ENCODE measurements at places on chromosomes 1 and 21.

DNA sequence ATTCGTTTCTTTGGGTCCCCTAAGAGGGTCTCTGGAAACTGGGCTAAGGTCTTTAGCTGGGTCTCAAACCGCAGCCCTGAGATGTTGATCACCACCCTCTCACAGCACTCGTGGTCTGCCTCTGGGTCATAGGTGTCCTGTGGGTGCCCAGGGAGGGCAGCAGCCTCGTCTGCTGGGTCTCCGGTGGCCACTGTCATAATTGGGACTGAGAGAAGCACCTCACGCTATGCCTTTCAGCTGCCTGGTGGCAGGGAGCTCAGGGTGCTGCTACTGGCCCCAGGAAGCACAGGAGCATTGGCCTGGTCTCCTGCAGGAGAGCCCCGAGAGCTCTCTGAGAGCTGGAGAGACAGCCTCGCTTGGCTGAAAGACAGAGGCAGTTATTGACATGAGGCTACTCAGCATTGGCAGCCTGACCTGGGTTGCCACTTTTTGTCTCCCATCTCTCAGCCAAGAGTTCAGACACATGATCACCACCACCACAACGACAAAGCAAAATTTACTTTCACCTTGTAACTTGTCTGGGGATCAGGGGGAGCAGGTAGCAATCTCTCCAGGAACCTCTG lies 1.5 kb downstream of the KCNA2 start:
- no peak for DNase-seq

GRCh38 chr21:42513985-42514882 lies 582 bp downstream of the SLC37A1 start:
- peak; percentile 48 for DNase-seq

DNA sequence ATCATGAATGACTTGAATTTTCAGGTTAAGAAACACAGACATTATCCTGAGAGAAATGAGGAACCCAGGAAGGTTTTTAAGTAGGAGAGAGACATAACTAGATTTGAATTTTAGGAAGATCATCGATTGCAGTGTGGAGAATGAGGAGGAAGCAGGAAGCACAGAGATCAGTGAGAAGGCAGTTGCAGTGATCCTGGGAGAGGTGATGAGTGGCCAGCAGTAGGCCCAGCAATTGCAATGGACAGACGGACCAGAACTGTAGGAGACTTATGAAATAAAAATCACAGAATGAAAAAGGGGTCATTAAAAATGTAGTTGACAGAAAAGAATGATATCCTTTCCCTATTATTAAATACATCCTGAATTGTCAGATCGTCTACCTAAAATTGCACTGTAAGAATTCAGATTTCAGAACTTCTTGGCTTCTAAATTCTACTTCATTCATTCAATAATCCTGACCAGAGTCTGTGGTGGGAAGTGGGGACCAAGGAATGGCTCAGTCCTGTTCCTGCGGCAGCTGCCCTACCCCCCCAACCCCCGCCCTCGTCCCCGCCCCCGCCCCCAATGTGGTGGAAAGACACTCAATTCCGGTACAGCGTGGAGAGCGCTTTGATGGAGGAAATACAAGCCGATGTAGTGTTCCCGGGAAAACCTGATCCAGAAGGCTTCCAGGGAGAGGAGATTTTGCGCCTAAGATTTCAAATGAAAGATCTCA lies 35.1 kb downstream of the SLC2A1 start:
- no peak for DNase-seq

DNA sequence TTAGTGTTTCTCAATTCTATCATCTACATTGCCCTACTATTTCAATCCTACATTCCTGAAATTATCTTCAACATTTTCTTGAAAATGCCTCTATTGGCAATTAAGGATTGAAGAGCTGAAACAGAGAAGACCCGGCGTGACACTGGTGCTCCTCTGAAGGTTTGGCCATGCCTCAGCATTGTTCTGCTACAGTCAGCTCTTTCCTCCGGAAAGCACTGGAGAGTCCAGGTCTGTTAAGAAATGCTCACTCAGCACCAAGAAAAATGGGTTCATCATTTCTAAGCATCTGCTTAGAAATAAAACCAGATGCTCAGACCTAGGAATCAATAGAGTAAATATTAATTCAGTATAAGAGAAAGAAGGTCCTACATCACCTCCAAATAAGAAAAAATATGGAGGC lies 58.8 kb downstream of the WARS2 start:
- DNase-seq: no peak

GRCh38 chr1:211726467-211726995 lies 51.1 kb upstream of the NEK2 start:
- no peak for DNase-seq

- DNase-seq: no peak
Observed at GRCh38 chr1:159913451-159914192, 11.7 kb downstream of the TAGLN2 start.

DNA sequence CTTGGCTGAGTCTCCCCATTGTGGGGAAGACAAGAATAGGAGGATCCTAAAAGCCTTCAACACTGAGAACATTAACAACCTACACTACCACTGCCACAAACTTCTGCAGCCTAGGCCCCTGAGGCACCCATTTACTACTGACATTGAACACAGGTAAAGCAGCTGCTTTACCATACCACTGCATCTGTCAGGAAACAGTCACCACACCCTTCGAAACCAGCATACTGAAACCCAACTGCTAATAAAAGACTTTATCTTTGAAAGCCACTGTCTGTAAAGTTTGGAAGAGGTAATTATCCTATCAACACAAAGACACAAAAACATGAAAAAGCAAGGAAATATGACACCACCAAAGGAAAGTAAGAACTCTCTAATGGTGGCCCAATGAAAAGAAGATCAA lies 7.4 kb downstream of the IFNAR1 start:
- DNase-seq: no peak

GRCh38 chr1:155223047-155223446 lies 14.6 kb downstream of the MTX1 start:
- no peak for DNase-seq

GRCh38 chr1:996851-997712 lies 2.8 kb downstream of the HES4 start:
- no peak for DNase-seq

DNA sequence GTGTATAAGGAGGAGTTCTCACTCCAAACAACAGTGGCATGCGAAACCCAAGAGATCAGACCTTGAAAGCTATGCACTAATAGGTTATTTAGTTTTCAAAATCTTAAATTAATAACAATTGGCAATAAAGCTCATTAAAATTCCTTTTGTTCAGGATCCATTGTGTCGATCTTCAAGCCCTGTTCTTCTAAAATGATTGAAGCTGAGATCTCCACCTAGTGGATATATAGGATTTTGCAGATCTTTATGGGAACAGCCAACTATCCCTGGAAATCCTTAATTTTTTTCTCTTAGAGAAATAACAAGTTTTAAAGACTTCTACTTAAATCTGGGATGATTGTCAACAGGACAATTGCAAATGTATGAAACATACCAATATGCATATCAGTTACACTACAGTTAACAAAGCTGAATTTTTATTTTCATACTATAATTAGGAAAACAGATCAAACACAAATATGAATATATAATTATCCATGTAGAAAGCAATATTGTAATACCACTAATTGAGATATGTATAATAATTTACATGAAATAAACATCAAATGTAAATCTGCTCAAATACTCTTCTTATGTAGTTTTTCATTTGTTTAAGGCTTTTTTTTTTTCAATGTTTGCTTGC lies 43.3 kb downstream of the LRRC53 start:
- no peak for DNase-seq

DNA sequence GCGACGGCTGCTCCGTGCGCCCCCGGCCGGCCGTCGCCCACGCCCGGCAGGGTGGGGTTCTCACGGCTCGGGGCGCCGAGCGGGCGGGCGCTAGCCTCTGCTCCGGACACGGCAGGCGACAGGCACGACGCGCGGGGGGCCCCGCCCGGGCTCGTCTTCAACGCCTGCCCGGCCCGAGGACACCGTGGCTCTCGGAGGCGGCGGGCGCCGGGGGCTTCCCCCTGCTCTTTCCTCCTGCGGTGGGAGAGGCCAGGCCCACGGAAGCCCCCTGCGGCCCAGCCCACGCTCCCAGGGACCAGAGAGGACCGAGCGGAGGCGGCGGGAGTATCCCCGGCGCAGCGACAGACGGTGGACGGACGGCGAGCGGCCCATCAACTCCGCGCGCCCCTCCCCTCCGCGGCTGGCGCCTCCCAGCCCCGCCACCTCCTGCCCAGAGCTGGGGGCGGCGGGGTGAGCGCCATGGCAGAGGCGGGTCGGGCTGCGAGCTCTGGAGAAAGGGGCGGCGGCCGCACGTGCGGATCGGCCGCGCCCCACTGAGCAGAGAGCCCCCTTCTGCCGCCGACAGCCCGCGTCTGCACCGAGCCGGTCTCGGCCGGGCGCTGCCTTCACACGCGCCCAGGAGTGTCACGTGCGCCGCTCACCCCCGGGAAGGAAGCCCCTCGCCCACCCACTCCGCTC lies at the start of the genes SHE and TDRD10:
TSS of gene SHE (minus strand) at position 347 of the 678 bp plus-strand sequence. CDS start 386 bp downstream, outside the sequence.
TSS of gene TDRD10 (plus strand) at position 154 of the 678 bp plus-strand sequence. CDS start 4,685 bp downstream, outside the sequence.
- peak; percentile 6 for DNase-seq

GRCh38 chr1:115337633-115338456 lies at the start of gene NGF:
Gene NGF, minus strand, starts transcription at chr1:115338249. Its CDS starts 51,454 bp downstream, at chr1:115286795.
- no peak for DNase-seq

DNA sequence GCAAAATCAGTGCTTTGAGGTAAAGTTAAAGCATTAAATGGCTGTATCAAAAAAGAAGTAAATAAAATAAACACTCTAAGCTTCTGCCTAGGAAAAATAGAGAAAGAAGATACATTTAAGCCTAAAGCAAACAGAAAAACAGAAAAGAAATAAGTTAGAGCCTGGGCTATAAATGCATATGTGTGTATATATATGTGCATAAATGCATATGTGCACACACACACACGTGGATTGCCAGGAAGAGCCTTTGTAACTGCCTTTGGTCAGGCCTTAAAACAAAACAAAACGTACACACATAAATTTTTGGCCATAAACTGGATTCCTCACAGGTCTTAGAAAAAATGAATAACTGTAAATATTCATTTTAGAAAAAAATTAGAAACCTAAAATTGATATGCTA lies 925.8 kb downstream of the MRPL39 start:
- DNase-seq: no peak

- no peak for DNase-seq
Observed at GRCh38 chr1:235919127-235919832, 52.6 kb upstream of the LYST start.

GRCh38 chr1:53060579-53060978 lies 1.4 kb upstream of the PODN start:
- DNase-seq: no peak

DNA sequence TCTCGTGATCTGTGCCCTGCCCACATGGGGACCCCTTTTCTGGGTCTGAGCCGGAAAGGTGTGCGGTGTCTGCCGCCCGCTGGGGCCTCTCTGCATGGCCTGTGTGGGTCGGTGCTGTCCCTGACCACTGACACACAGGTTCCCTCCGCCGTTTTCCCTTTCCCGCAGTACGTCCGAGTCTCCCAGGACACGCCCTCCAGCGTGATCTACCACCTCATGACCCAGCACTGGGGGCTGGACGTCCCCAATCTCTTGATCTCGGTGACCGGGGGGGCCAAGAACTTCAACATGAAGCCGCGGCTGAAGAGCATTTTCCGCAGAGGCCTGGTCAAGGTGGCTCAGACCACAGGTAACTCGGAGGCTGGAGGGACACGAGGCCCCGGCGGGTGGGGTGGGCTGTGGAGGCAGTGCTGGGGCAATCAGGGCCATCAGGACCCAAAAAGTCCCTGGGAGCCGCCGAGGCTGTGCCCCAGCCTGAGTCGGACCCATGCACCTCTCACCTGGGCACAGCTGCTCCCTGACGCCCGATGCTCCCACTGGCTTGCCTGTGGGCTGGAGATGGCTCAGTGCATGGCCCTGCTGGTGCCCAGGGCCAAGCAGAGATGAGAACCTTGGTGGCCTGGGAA lies 13.3 kb downstream of the TRPM2 start:
- DNase-seq: no peak
